ENCODE measurements at places on chromosomes 6 and 20.

- peak; percentile 28 for DNase-seq
Measured at GRCh38 chr6:127186889-127187288, 68.4 kb downstream of the RSPO3 start.

- no peak for DNase-seq
Measured at GRCh38 chr6:13334953-13335352, 6.6 kb upstream of the TBC1D7 start.

DNA sequence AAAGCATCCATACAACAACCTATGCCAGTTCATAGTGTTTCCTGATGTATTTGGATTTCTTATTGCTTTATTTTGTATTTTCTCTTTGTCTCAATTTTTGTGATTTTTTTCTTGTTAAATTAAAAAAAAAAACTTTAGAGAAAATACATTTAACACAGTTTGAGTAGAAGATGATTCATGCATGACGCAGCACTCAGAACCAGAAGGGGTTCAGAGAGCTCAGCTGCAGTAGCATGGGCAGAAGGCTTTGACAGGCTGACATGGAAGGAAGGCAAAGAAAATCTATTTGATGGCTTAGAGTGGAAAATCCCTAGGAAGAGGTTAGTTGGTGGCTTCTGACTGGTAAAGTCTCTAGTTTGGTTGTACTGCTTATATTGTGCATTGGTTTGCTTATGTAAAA, 207.2 kb upstream of the STXBP5 start:
- DNase-seq = no peak

- no peak for DNase-seq
Measured at GRCh38 chr6:5280920-5281319, 19.6 kb downstream of the FARS2 start.

- no peak for DNase-seq
Measured at GRCh38 chr6:34524971-34525370, 31.2 kb downstream of the SPDEF start.

All from neural crest cell (in vitro differentiated cells).